Right renal pelvis (tissue), 4 donors: ENCODE measurements at places on chromosomes 13 and 19. TPM values are rescaled to one million over a fixed set of nuclear protein-coding genes. Genes with fewer than 3 reads are reported as not detected.

PLEKHG2 gene
- polyA plus RNA-seq = 62.9 TPM

DACH1 gene
- 125 TPM for polyA plus RNA-seq

ACP5 gene
- 17.2 TPM for polyA plus RNA-seq

ZNF837 gene
- polyA plus RNA-seq = 5.3 TPM

MCEMP1 gene
- polyA plus RNA-seq = 0.66 TPM

FDX2 gene
- polyA plus RNA-seq = 18.6 TPM

KLK10 gene
- 0.29 TPM for polyA plus RNA-seq

CD209 gene
- 1.1 TPM for polyA plus RNA-seq

ZNF728 gene
- polyA plus RNA-seq = 0.21 TPM

CADM4 gene
- polyA plus RNA-seq = 44.9 TPM

ITGBL1 gene
- 2.8 TPM for polyA plus RNA-seq

RXFP2 gene
- 0.24 TPM for polyA plus RNA-seq

ZNF99 gene
- polyA plus RNA-seq = 0.55 TPM

DNA sequence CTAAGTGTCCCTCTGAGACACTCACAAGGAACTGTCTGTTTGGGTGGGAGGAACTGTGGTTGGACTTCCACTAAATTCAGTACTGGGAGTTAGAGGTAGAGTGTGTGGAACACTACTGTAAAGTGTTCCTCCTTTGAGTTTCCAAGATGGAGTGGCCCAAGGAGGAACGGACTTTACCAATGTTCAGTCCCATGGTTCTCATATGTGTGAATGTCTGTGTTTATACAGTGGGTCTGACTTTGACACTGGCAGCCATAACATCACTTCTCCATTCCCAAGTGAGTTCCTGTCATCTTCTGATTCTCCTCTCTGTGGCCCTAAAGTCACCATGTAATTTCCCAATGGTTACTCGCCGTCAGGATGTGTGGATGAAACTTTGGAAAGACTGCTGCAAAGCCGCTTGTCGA is 136.8 kb upstream of the SERP2 start:
- DNase-seq = no peak

- no peak for DNase-seq
These were observed 334.8 kb downstream of the SLC7A1 start for GRCh38 chr13:29260684-29261083.

DNA sequence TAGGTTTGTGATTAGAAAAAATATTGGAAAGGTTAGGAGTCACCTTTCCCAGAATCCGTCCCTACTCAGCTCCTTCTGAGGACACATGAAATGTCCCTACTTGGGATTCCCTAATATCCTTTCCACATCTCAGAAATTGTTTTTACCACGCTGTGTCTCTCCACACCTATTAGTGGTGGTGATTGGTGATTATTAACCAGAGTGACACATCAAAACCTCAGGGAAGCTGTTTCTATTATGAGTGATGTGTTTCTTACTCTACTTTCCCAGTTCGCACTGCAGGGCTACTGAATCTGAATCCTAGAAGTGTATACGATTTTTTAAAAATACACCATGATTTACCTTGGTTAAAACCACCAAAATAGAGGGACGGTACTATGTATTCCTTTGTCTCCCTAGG is 460.8 kb downstream of the TBC1D4 start:
- no peak for DNase-seq

DNA sequence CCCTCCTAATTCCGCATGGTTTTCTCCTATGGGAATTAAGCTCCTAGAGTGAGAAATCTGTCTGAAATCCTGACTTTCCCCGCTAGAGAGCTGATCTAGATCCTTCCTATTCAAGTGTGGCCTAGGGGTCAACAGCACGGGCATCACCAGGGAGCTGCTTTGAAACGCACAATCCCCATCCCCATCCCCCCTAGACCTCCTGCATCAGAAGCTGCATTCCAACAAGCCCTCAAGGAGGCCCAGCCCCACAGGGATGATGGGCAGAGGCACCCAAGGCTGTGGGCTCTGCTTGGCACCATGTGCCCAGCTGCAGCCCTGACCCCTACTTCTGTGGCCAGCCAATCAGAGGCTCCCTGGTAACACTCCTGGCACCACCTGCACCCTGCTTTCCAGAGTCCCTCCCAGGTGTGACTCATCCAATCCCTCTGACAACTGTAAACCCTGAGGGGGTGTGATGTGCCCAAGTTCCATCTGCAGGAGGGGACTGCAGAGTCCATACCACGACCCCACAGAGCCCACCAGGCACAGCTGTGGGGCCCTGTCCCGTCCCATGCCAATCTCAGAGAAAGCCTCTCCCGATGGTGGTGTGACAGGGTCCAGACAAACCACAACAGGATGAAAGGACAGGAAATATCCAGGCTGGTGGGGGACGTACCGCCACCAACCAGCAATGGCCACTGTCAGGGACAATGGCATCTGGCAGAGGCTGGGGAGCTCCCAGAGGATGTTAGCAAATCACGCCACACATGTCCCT is 19.8 kb upstream of the SLC35E1 start:
- DNase-seq = no peak

DNA sequence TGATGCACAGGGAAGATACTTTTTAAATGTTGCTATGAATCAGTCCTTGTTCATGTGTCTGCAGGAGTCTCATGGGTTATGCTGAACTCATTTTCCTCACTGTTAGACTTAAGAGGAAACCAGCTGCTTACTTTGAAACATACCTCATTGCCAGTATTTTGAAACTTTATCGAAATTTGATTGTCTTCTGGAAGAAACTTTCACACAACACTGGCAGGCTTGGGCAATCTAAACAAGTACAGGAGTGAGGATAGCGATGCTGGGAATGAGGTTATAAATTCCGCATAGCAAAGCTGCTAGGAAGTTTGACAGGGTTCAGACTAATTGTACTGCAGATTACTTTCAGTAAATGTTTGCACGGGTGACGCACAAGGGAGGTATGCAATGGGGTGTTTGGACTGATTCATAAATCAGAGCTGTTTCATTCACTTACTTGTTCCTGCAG is 245.7 kb downstream of the DNAJC15 start:
- peak; percentile 21 for DNase-seq

GRCh38 chr19:18503337-18503970 is 18.4 kb downstream of the ELL start:
- DNase-seq = no peak

DNA sequence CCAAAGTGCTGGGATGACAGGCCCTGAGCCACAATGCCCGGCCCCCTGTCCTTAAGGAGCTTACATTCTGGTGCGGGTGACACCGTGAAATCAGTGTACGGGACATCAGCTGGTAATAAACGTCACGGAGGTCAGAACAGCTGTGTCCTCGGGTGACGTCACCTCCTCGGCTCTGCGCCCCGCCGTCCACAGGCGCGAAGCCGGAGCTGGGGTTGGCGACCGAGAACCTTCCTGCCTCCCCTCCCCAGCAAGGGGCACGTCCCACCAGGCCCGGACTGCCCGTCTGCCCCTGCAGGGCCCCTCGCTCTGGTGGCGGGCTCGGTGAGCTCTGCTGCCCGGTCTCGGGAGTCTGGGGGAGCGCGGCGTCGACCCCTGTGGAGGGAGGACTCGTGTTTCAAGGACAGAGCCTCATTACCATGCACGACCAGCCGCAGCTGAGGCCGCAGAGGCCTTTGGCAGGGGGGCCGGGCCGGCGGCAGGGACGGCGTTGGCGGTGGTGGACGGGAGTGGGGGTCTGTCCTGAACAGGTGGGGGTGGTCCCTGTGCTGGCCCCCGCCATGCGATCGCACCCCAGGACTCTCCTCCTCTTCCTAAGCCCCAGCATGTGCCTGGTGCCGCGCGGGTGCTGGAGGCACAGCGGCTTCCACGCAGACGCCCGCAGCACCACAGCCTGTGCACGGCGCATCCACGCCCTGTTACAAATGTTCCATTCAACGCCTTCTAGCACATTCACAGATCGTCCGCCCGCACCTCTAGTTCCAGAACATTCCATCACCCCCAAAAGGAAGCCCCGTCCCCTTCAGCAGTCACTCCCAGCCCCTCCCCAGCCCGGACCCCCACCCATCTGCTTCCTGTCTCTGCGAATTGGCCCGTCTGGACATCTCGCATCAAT is 5.4 kb downstream of the LINGO3 start:
- DNase-seq = no peak

DNA sequence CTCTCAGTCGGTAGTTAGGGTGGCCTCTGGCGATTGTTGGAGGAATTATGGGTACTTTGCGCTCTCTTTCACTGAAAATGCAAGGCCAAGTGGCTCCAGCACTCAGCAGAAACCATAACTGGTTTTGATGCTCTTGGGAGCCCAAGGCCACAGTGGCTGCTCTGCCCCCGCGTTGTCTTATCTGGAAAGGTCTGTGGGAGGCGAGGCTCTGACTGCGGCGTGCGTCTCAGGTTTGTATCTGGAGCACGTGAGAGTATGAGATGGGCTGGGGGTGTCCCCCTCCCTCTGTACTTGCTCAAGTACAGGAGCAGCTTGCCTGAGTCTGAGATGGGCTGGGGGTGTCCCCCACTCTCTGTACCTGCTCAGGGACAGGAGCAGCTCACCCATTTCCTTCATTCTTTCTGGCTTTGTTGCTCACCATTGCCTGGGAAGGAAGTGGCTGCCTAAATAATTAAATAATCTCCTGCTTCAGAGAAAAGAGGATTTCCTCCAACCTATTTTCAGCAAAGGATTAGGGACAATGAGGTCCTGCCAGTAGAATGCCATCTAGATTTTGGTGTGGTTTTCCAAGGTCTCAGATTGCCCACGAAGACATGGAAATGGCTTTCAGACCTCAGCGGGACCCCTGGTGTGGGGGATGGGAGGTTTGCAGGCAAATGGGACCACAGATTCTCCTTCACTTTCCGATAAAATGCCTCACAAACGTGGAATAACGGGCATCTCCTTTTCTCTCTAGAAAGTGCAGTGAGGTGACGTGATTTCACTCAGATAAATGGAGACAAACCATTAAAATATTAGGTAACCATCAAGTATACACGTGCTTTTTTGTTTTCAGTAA is 14.7 kb downstream of the ATP11A start:
- DNase-seq = no peak

- DNase-seq = peak; percentile 50
These were observed 915 bp downstream of the SHC2 start for GRCh38 chr19:459724-460511.

- DNase-seq = no peak
These were observed 254.1 kb upstream of the SOX21 start for GRCh38 chr13:94966422-94966955.

- DNase-seq = no peak
These were observed 8.5 kb upstream of the CCL25 start for GRCh38 chr19:8044018-8044417.

DNA sequence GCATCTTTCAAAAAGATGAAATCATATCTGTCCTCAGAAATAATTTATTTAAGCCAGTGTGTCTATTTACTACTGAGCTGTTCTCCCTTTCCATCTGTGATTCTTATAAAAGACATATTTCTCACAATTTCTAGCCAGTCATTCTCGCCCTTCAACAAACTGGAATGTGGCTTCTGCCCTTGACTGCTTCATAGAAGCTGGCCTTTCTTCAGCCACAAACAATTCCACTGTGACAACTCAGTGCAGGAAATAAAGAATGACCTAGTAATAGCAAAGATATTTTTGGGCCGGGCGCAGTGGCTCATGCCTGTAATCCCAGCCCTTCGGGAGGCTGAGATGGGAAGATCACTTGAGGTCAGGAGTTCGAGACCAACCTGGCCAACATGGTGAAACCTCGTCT is 655.5 kb downstream of the PCDH9 start:
- no peak for DNase-seq

DNA sequence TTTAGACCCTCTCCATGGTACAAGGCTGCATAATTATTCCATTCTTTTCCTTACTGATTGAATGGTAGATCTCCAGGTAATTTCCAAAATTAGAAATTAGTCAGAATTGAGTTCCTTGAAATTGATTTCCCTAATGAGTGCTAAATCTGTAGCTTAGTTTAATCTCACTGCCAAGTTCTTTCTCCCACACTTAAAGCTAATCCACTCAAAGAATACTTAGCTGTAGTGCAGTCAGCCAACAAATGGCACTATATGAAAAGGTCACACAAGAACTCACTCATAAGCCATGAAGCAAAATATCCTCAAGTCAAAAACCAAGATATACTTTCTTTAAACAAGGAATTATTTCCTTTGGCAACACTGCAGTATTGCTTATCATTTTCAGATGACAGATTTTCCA is 62.0 kb downstream of the XPO4 start:
- DNase-seq = no peak

GRCh38 chr13:111245576-111246384 is 74.7 kb upstream of the TEX29 start:
- peak; percentile 48 for DNase-seq

DNA sequence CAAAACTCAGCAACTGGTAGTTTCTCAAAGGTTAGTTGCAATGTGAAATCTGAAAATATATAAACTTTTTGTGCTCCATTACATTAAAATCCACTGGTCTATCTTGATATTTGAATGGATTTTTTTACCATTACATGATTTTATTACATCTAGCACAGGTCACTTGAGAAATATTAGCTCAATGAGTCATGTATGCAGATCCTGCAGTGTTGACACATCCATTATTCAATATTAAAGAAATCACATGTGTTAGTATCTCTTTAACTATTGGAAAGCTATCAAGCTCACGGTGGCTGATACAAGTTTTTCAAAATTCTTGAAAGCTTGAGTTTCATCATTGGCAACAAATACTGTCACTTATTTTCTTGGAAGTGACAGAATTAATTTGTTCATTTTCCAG is 373.9 kb upstream of the TSHZ3 start:
- DNase-seq = no peak

- no peak for DNase-seq
These were observed 36.6 kb upstream of the MED4 start for GRCh38 chr13:48131533-48131932.

- no peak for DNase-seq
These were observed 5.6 kb downstream of the GFY start for GRCh38 chr19:49430678-49431329.

- DNase-seq = no peak
These were observed 40.2 kb downstream of the BRD4 start for GRCh38 chr19:15292140-15292539.

DNA sequence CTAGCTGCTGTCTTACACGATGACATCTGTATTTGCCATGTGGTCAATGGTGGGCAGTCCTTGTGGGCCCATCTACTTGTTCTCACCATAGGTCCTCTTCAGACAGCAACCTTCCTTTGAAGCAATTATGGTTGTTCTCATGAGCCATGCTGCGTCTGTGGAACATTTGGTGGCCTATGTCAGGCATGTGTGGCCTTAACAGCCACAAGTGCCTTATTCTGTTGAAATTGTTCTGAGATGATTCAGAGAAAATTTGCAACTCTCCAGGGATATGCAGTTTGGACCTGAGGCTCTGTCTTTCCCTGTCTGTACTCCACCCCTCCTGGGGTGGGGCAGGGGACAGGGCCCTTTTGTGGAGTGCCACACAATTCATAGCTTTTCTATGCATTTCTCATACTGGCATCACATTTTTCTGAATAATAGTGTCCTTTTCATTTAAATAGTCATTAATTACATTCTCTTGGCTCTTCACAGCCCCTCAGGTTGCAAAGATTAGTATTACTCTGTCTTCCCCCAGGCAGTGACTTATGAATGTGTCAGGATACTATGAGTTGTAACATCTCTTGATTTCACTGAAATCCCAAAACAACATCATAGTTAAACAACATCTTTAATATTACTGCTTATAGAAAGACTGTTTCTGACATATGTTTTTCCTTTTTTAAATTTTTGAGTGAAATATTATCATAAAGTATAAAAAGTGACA is 102.1 kb downstream of the ITGBL1 start:
- no peak for DNase-seq
